Amygdala (tissue), 56 donors: ENCODE measurements at places on chromosomes 6 and 20.

DNA sequence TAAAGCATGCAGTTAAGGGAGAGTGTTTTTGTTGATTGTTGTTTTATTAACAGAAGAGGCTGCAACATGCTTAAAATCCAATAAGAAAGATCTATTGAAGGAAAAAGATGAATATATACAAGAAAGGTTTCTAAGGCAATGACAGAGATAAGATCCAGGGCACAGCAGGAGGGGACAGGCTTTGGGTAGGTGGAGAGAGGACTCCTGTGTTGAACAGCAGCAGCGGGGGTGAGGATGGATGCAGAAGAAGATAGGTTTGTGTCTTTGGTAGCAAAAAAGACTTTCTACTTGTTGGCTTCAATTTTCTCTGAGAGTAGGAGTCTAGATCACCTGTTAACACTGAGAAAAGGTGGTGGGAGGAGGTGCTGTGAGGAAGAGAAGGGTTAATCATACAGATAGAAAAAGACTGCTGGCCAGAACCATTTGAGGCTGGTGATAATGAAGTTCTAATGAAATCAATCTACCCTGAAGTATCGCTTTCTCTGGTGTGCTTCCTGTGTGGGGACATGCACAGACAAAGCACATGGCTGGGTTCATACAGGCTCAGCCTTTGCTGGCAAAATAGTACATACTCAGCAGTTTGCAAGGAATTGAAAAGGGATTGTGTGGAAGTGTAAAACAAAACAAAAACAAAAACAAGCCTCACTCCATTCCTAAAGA is 17.2 kb upstream of the DST start:
- DNase-seq: no peak

GRCh38 chr6:28167068-28167467 is 25.4 kb downstream of the ZKSCAN8 start:
- DNase-seq: no peak

GRCh38 chr6:14091339-14091978 is 26.1 kb upstream of the CD83 start:
- DNase-seq: no peak

GRCh38 chr6:22008248-22008836 is 288.5 kb downstream of the PRL start:
- DNase-seq: no peak

- no peak for DNase-seq
These were observed 171.0 kb upstream of the CITED2 start for GRCh38 chr6:139545206-139546105.

- DNase-seq: no peak
These were observed 97.9 kb downstream of the ARID1B start for GRCh38 chr6:156875062-156875461.

DNA sequence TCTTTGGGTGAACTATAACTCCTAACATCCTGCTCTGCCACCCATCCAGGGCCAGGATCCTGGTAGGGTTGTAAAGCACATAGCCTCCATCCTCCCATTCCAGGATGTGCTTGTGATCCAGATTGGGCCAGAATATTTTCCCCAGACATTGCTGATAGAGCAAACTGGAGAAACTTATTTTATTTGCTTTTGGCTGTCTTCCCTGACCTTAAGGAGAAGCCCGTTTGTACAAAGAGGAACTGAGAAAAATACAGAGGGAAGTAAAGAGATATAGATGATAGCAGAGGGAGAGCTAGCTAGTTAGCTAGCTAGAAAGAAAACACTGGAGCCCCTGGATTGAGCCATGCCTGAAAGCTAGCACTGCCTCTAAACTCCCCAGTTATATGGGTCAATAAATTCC is 9.0 kb upstream of the HDAC2 start:
- no peak for DNase-seq

GRCh38 chr6:107560657-107561056 is 70.7 kb downstream of the SOBP start:
- DNase-seq: no peak

GRCh38 chr20:38355161-38356012 is 9.1 kb downstream of the LBP start:
- no peak for DNase-seq

DNA sequence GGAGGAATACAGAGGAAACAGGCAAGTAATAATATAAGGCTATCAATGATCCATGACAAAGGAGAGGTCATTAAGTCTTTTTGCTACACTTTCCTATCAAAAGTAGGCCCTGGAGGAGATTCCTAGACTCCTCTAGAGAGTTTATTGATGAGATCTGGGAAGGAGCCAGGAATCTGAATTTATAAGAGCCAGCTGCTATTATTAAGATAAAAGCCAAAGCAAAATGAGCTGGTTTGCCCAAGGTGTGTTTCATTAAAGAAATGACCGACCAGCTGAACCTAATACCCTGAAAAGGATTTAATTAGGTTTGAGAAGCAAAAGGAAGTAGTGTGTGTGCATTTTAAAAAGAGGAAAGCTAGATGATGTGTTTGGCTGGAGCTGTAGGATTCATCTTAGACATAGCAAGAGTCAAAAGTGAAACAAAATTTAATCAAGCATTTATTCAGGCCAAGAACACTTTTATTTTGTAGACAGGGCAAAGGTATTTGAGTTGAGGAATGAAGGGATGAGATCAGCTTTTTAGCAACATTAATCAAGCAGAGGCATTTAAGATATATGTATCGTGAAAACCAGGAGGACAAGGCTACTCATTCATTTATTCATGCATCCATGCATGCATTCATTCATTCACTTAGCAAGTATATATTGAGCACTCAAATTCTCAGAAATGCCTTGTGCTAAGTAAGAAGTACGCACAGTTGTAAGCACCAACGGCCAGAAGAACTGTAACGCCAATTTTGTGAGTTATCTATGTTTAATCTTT is 43.5 kb upstream of the SCAF8 start:
- no peak for DNase-seq
